ENCODE measurements at places on chromosomes 12 and 14.

GRCh38 chr14:75875958-75876357 is 105.8 kb downstream of the TGFB3 start:
- no peak for DNase-seq

- DNase-seq = no peak
Observed at GRCh38 chr14:54594537-54594936, 27.6 kb downstream of the SAMD4A start.

DNA sequence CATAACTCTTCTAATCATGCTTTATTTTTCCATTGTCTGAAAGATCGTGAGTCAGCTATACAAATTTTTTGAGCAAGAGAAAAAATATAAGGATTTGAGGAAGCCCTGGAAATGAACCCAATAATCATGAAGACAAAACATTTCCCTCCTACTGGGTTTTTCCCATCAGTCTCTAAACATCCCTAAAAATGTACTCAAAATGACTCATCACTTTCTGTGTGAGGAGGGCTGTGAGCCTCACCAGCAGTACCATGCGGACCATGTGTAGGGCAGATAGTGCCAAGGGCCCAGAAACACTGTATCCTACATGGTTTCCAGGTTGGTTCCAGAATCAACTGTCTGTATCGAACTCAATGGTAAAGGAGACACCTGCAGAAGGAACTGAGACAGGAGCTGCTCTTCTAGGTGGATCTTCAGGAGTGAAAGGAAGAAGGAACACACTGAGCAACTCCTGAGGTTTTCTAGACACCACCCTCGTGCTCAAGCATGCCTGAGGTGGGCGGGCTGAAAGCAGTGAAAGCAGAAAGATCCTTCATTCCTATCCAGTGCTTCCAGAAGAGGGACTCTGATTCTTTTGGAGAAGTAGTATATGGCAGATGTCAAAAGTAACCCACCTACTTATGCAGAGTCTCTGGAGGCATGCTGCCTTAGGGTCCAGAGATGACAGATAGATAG is 48.6 kb upstream of the RHOJ start:
- peak; percentile 36 for DNase-seq

- no peak for DNase-seq
Observed at GRCh38 chr12:5343711-5344110, 88.2 kb upstream of the NTF3 start.

GRCh38 chr14:91272341-91273272 is 28.1 kb upstream of the GPR68 start:
- DNase-seq = no peak

DNA sequence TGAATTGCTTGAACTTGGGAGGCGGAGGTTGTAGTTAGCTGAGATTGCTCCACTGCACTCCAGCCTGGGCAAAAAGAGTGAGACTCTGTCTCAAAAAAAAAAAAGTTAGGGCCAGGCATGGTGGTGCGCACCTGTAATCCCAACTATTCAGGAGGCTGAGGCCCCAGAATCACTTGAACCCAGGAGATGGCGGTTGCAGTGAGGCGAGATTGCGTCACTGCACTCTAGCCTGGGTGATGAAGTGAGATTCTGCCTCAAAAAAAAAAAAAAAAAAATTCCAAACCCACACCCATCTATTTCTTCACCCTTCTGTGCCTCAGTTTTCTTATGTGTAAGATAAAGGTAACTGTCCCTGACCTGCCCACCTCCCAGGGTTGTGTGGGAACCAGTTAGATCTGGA is 11.0 kb upstream of the MLXIP start:
- no peak for DNase-seq

DNA sequence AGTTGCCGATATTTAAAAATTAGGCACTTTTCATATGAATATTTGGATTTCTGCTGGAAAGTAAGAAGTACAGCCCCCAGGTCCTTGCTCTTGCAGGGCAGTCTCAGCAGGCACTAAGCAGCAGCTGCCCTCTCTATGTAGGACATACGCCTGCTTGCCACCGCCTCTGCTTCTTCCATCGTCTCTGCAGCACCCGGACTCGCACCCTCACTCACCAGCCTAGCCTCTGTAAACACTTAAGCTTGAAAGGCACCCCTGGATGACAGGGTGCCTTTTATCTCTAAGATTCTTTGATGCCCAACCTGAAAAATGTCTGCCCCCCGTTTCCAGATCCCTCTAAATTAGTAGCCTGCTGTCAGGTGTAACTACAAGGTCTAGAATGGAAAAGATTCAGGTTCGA is 19.0 kb downstream of the OTUB2 start:
- DNase-seq = no peak

- DNase-seq = no peak
Observed at GRCh38 chr14:69017706-69018105, 38.6 kb upstream of the ACTN1 start.
